ENCODE measurements at places on chromosomes 16 and 17.

GRCh38 chr16:29818082-29818481 lies 2.1 kb downstream of the PAGR1 start:
- no peak for DNase-seq

DNA sequence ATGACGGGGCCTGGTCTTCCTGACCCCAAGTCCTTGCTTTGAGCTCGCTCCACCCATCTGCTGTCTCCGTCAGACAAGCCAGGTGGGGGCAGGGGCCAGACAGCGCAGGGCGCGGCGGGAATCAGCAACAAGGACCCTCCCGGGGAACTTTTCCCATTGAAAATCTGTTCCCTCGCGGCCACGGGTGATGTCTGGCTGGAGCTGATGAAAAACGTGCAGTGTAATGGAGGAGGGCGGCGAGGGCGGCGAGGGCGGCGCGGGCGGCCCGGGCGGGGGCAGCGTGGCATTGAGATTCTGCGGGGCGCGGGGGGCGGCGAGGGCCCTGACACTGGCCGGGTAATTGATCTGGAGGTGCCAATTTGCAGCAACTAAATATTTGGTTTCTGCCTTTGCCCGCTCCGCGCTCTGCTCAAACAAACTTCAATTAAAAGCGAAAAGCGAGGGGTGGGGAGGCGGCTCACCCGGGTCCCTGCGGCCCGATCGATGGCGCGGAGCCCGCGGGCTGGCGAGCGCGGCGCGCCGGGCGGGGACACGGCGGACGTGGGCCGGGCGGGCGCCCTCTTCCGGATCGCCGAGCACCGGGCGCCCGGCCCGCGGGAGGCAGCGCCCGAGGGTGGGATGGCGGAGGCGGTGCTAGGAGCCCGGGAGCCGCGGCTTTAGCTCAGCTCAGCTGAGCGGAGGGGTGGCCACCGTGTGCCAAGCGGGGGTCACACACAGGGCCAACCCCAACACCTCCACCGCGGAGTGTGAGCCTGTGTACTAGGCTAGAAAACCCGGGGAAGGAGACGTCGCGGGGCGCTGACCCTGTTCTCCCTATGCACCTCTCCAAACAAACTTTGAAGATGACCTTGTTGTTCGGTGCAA lies 32.4 kb downstream of the DCAKD start:
- no peak for DNase-seq

- DNase-seq = no peak
Measured at GRCh38 chr16:81478876-81479511, 34.4 kb downstream of the CMIP start.

DNA sequence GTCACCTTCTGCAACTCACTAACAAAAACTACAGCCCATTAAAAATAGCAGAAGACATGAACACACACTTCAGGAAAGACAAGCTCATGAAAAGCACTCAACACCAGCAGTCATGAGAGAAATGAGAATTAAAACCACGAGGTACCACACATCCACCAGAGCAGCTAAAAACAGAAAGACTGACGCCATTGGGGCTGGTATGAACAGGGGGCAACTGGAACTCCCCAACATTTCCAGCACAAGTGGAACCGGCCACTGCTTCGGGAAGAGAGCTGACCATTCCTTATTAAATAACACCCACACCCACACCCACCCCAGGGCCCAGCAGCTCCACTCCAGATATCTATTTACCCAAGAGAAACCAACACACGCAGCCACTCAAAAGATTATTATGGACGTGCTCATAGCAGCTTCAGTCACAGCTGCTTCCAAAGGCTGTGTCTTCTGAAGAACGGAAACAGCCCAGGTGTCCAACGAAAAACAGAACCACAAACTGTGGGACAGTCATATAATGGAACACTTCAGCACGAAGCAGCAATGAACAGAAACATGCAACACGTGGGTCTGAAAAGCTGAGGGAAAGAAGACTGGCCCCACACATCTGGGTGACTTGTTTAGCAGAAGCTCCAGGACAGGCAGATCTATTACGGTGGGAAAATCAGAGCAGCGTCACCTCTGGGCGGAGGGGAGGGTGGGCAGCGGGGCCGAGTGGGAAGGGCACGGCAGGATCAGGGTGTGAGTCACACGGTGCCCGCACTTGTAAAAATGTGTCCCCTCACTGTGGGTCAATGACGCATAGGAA lies 41.1 kb downstream of the KLHDC4 start:
- DNase-seq = no peak

DNA sequence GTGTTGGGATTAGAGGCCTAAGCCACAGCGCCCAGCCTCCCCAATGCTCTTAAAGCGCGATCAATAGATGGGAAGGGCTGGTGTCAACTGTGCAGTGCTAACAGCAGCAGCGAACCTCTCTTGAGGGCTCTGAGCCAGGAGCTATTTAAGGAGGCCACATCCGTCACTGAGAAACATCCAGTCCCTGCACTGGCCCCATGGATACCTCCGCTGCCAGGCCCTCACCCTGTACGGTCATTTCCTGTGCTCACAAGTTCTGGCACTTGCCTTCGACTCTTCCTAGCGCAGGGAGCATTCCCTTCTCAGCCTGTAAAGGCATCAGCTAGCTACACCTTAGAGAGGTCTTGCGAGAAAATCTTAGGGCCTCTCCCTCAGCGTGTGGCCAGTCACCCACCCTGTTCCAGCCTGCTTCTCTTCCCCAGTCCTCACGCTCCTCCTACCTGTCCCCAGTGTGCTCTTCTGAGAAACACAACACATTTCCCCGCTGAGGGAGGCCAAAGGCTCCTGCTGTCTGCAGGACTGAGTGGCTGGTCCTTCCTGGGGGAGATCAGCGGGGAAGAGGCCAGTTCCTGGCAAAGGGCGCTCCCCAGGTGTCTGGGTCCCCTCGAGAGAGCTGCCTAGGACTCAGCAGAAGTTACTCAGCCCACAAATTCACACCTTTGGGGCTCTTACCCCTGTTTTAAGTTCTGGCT lies 28.6 kb downstream of the GTF3C1 start:
- no peak for DNase-seq

GRCh38 chr17:80798595-80799537 lies 192.8 kb upstream of the CHMP6 start:
- no peak for DNase-seq

DNA sequence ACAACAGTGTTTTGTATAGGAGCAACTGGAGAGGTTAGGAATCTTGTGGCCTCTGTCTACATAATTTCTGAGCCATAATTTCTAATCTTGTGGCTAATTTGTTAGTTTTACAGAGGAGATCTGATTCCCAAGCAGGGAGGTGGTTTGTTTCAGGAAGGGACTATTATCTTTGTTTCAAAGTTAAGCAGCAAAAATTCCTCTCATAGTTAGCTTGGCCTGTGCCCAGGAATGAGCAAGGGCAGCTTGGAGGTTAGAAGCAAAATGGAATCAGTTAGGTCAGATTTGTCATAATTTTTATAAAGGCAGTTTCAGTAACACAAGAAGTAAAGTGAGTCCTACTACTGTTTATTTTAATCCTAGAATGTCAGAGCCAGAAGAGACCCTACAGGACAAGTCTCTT lies 2.0 kb upstream of the RDM1 start:
- DNase-seq = no peak

DNA sequence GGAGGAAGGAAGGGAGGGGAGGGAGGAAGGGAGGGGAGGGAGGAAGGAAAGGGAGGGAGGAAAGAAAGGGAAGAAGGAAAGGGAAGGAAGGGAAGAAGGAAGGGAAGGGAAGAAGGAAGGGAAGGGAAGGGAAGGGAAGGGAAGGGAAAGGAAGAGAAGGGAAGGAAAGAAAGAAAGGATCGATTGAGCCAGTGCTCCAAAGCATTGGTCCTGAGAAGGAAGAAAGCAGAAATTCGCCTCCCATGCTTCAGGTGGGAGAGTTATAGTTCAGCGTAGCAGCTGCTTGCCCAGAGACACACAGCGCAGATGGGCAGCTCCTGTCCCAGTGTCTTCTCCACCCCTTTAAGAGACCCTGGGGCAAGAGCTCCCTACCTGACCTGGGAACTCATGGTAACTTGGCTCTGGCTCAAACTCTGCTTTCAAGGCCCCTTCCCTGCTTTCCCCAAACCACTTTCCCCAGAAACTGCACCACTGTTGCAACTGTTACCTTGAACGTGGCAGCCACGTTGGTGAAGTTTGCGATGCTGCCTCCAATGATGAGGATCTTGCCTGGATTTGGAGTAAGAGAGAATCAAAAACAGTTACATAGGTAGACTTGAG lies 14.4 kb downstream of the ACLY start:
- DNase-seq = no peak

GRCh38 chr17:66542129-66542966 lies 239.9 kb downstream of the PRKCA start:
- DNase-seq = no peak

GRCh38 chr16:81313701-81314602 lies 810 bp upstream of the GAN start:
- no peak for DNase-seq

- no peak for DNase-seq
Measured at GRCh38 chr16:71727551-71728324, 3.2 kb upstream of the PHLPP2 start.

GRCh38 chr16:82641336-82641984 lies 14.7 kb downstream of the CDH13 start:
- DNase-seq = no peak

DNA sequence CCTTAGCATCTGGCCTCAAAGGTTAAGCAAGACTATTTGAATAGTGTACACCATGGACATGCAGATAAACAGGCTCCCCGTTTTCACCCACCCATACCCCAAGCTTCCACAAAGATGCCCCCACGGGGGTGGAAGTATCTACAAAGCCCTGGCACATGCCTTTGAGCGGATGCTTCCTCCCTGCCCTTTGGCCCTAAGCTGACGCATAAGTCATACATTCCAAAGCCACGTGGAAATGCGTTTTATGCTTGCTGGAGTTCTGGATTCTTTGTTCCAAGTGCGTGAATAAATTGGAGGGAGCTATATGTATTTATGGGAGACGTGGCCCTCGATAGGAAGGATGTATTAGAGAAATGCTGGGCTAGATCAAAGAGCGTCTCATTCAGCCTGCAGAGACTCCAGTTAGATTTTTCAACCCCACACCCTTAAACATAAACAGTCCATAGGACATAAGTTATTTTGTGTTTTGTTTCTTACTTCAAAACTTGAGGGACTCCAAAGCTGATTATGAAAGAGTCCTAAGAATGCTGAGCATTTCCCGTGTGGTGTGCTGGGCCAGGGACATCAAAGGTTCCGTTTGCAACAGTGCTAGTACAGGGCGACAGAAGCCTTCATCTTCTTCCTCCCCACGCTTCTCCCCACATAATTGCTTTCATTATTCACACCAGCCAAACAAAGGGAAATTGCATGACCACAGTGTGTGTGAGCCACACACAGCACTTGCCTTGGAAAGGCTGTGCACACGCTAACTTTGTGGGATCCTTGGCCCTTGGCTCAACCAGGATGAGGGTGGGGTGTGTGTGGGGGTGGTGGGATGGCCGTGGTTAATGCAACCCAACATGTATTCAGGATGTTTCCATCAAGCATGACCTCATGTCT lies 73.6 kb downstream of the WIPI1 start:
- DNase-seq = no peak

GRCh38 chr16:53827741-53828140 lies 123.8 kb downstream of the FTO start:
- no peak for DNase-seq

DNA sequence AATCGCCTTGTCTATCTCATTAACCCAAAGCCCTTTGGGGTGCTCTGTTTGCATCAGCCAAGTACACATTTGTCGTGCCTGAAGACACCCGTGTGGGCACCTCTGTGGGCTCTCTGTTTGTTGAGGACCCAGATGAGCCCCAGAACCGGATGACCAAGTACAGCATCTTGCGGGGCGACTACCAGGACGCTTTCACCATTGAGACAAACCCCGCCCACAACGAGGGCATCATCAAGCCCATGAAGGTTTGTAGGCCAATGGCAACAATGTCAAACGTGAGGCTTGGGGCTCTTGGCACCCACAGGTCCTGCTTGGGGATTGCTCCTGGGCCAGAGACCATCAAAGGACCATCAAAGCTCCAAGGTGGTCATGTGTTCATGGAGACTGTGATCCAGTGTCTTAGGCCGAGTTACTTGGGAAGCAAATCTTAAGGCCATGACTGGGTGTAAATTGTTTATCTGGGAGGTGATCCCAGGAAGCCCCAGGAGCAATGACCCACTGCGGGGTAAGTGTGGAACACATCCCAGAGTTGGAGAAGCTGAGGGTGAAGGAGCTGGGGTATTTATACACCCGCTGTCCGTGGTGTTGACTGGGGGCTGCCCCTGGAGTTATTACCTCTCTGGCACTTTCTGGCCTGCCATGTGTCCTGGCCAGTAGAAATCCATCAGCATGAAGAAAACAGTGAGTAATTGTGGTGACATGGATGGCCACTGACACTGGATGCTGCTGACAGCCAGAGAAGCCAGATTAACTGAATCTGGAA lies 24.0 kb downstream of the CDH5 start:
- no peak for DNase-seq

GRCh38 chr17:19346351-19347255 lies 15.9 kb downstream of the B9D1 start:
- DNase-seq = no peak

DNA sequence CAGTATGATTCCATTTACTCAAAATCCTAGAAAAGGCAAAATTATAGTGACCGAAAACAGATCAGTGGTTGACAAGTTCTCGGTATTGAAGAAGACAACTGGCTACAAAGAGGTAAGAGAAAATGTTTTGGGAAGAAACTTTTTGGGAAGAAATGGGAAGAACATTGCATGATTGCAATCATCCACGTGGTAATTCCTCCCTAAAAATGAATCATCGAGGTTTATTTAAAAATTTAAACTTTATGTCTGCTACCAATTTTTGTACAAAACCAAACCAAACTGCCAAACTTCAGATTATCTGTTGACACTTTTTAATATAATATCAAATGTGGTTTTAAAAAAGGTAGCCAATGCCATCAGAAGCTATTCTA lies 8.1 kb downstream of the SMURF2 start:
- no peak for DNase-seq

- no peak for DNase-seq
Measured at GRCh38 chr16:49817754-49818507, 38.0 kb downstream of the ZNF423 start.

DNA sequence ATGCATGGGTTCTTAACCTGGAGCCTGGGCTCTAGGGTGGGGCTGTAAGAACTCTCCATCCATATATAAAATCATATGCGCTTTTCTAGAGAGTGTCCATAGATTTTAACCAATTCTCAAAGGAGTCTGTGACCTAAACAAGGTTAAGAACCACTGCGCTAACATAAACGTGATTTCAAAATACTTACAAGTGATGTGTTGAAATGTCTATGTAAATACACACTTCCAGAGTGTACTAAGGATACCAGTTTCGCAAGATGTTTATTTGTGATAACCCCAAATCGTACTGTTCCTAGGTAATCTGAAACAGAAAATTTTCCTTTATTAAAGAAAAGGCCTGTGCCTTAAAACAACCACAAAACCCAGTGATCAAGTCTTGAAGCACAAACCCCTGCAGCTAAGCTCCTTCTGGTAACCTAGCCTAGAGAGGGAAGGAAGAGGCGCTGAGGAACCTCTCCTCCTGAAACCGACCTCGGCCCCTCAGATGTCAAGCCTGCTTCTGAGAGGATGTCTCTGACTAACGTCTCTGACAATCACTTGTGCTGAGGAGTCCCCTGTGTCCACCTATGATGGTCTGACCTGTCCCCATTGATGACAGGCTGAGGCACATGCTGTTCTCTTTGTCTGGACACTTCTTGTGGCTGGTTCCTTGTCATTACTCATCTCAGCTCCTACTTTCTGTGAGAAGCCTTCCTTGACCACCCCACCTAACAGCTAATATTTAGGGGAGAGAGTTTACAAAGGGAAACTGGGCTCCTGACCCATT lies 32.2 kb downstream of the SNN start:
- DNase-seq = no peak

- DNase-seq = peak; percentile 44
Measured at GRCh38 chr16:30052671-30053372, 12.7 kb upstream of the ALDOA start.

- DNase-seq = no peak
Measured at GRCh38 chr16:5393070-5393469, 295.5 kb upstream of the EEF2KMT start.

Measured in NCI-H2081 treated with DMSO at 0.1 percent for 48 hours (cell line).